ENCODE measurements at places on chromosomes 13 and 19.

DNA sequence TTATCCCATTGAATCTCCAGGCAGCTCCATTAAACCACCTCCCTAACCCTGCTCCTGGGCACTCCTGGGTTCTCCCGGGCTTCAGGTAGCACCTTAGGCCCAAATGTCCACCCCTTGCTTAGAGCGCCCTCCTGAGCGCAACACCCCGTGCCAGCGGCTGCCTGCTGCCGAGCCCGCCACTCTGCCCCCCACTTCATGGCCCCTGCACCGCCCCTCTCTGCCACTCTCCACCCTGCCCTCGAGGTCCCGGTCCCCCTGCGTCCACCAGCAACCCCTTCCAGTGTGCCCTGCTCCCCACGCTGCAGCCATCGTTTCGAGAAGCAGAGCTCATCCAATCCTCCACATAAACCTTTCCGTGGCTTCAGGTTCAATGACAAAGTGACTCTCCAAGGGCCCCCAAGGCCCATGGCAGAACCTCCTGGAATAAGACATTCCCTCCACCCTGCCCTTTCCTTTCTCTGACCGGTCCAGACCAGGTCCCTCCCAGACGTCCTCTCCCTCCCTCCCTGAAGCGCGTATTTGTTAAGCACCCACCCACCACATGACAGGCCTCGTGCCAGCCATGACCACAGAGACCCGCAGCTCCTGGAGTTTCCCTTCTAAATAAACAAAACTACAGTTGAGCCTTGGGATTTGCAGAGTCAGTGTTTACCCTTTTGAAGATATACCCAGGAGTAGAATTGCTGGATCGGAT is 66.6 kb downstream of the ARHGEF18 start:
- no peaks in the 10 kb centered on the region for H3K27me3 ChIP-seq
- peaks cover 12% of the 10 kb centered on the region for H3K36me3 ChIP-seq
- no peak overlapping the region for H3K27ac ChIP-seq
- no peak for DNase-seq

GRCh38 chr13:66138172-66138811 is 1091.8 kb downstream of the PCDH9 start:
- H3K27me3 ChIP-seq, result no peaks in the 10 kb centered on the region
- no peaks in the 10 kb centered on the region for H3K36me3 ChIP-seq
- H3K27ac ChIP-seq, result no peak overlapping the region
- no peak overlapping the region for H3K4me3 ChIP-seq
- peaks cover 16% of the 10 kb centered on the region for H3K4me1 ChIP-seq
- DNase-seq, result no peak

DNA sequence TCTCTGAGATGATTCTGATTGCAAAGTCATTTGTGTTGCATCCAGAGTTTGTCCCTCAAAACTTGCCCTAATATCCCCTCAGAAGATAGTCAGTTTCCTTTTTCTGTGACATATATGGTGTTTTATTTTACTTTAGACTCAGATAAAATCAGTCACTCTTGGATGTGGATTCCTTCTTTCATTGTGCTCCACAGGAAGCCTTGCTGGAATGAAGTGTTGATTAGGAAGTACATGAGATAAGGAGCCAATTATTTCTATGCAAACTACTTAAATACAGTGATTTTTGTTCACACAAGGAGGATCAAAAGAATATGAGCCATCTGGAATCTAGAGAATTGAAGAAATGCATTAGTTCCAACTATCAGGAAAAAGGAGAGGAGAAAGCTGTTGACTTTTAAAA is 107.6 kb upstream of the RXFP2 start:
- no peaks in the 10 kb centered on the region for H3K27me3 ChIP-seq
- DNase-seq, result no peak
- H3K27ac ChIP-seq, result no peak overlapping the region

GRCh38 chr19:42619271-42619670 is 24.5 kb upstream of the CEACAM8 start:
- no peaks in the 10 kb centered on the region for H3K4me1 ChIP-seq
- no peaks in the 10 kb centered on the region for H3K36me3 ChIP-seq

DNA sequence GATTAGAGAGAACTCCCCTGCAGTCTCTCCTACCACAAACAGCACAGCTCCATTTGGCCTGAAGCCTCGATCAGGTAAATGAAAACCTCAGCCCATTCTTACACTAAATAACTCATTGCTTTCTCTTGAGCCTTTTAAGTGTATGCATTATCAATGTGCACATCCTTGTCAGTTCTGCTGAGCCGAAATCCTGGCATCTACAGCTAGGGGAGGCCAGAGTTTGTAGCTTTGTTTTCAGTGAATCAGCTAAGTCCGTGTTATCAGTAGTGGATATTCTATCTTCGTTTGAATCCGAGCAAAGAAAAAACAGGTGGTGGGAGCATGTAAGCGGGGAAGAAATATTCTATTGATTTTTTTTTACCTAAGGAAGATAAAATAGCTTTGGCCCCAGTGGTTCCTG is 84.4 kb downstream of the ESD start:
- no peaks in the 10 kb centered on the region for H3K27me3 ChIP-seq
- H3K4me3 ChIP-seq, result no peak overlapping the region
- H3K27ac ChIP-seq, result no peak overlapping the region
- H3K36me3 ChIP-seq, result no peaks in the 10 kb centered on the region
- H3K4me1 ChIP-seq, result no peaks in the 10 kb centered on the region
- DNase-seq, result no peak

GRCh38 chr13:24649688-24650043 is 30.5 kb upstream of the ATP12A start:
- DNase-seq, result no peak
- H3K36me3 ChIP-seq, result no peaks in the 10 kb centered on the region
- peaks cover 9% of the 10 kb centered on the region for H3K4me1 ChIP-seq
- peaks cover 16% of the 10 kb centered on the region for H3K27me3 ChIP-seq
- no peak overlapping the region for H3K4me3 ChIP-seq
- no peak overlapping the region for H3K27ac ChIP-seq

DNA sequence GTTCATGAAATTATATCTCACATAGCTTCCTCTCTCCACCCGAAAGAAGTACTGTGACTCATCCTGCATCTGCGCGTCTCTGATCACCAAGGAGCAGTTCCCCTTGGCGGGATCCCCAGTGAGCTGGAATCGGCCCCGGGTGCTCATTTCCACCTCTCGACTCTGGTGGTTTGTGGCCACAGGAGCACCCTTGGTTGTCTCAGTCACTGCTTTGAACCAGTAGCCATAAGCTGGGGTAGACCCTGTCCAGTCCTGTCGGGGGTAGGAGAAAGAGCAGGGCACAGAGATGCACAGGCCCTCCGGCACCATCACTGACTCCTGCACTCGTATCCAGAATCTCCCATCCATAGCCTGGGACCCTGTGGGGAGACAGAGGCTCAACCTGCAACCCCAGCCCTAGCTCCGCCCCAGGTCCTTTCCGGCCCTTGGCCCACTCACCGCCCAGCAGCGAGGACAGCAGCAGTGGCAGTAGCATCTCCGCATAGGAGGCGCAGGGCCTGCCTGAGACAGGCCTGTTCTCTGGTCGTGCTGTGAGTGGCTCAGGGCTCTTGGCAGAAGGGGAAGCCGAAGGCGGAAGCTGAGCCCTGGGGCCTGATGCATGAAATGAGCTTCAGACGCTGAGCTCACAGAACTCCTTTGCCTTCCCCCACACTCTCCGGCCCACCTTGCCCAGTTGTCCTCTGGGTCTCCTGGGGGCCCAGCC is at the start of gene SIGLEC10:
Gene SIGLEC10 (minus strand): TSS at position 536 of the 703 bp plus-strand sequence. CDS start 61 bp downstream, at position 475.
- DNase-seq, result no peak
- H3K27ac ChIP-seq, result no peak within 1 kb of the TSS
- no peak within 1 kb of the TSS for H3K4me3 ChIP-seq
- H3K4me1 ChIP-seq, result no peaks in the 10 kb centered on the region
- no peaks in the 10 kb centered on the region for H3K36me3 ChIP-seq
- H3K27me3 ChIP-seq, result peaks cover 5% of the 10 kb centered on the region

DNA sequence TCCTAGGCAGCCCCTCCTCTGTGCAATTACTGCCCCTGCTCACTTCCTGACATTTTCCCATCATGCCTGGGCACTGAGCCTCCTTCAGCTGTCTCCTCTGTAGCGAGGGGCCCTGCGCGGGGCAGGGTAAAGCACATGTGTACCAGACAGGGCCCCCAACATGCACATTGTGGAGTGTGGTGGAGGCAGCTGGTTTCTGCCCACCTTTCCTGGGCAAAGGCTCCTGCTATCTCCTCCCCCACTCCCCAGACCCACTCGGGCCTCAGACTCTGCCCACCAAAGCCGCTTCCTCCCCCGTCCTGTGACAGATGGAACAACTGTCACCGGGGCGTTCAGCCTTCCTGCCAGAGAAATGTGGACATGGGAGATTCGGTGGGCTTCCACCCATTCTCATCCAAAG is 2.9 kb upstream of the KPTN start:
- no peak for DNase-seq
- peaks cover 21% of the 10 kb centered on the region for H3K4me1 ChIP-seq
- H3K4me3 ChIP-seq, result no peak overlapping the region

DNA sequence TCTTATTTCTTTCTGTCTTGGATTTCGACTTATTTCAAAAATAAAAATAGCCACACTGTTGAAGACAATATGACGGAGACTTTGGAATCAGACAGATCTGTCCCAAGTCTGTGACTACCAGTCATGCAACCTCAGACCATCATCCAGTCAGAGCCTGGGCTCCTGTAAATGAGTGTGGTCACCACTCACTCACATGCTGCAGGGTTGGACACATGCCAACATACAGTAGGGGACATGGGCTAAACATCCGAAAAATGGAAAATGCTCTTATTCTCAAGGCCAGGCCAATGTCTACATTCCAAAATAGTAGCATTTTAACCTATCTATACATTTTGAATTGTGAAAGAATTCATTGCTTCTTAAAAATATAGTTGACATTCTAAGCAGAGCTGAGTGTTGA is 75.5 kb upstream of the EDNRB start:
- H3K4me3 ChIP-seq, result no peak overlapping the region
- DNase-seq, result no peak
- no peaks in the 10 kb centered on the region for H3K36me3 ChIP-seq
- H3K27ac ChIP-seq, result no peak overlapping the region
- no peaks in the 10 kb centered on the region for H3K4me1 ChIP-seq

DNA sequence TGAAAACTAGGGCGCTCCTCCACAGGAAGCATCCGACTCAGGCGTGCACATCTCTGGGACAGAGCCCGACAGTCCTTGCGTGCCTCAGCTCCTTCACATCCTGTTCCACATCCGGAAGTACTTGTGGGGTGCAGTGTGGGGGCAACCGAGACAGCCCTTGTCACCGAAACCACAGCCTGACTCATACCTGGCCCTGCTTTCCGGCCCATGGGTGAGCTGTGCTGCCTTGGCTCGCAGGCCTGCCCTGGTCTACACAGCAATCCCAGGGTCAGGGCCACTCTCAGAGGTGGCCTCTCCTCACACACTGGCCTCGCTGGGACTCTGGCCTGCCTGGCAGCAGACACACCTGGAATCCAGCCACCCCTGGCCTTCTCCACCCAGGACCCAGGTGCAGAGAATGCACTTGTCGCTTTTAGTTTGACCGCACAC is 100.4 kb downstream of the STK24 start:
- no peaks in the 10 kb centered on the region for H3K27me3 ChIP-seq
- peaks cover 40% of the 10 kb centered on the region for H3K36me3 ChIP-seq
- H3K27ac ChIP-seq, result peak overlapping the region; percentile 89
- H3K4me1 ChIP-seq, result peaks cover 53% of the 10 kb centered on the region
- H3K4me3 ChIP-seq, result peak overlapping the region; percentile 65

All from HFFc6 (cell line).